T-helper 17 cell (primary cell): ENCODE measurements at places on chromosomes 1 and 21.

DNA sequence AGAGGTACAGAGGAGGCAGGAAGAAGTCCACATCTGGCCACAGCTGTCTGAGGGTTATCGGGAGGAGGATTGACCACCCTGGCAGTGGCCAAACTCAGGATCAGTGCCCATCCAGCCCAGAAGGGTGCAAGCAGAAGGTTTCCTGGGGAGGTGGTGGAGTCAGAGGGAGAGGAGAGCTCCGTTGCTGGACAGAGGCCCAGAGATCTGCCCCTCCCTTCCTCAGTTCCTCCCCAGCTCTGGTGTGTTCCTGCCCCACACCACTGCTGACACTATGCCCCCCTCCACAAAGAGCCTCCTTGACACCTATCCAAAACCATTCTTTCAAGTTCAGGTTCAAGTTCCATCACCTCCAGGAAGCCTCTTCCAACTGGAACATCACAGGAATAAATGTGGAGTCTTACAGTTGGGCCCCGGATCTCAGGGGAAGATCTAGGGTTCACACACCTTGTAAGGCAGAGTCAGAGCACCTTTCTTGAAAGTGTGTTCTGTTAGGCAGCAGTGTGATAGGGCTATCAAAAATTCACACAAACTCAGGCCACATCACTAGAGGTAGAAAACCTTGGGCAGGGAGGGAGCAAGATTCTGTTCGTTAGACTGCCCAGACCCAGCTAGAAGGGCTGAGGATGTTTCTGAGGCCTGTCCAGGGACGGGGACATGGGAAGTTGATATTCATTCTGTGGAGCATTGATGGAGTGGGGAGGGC, 7.4 kb downstream of the LDLRAD1 start:
- no peaks in the 10 kb centered on the region for H3K4me1 ChIP-seq
- no peak overlapping the region for H3K4me3 ChIP-seq
- H3K27ac ChIP-seq, result no peak overlapping the region
- DNase-seq, result no peak

DNA sequence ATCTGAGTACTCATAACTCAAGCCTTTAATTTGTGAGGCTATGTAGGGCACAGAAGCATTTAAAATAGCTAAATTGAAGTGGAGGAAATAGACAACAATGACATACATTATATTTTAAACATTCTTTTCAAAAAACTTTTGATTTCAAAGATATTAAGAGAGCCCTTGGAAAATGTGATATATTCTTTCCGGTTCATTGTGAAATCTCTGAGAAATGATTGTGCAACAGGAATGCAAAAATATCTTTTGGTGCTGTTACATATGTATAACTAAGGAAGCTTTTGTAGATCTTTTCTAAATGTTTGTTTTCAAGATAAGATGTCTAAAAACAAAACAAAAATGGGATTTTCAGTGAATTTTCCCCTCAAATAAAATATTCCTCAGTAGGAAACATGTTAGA, 185.2 kb downstream of the LEPR start:
- no peak overlapping the region for H3K4me3 ChIP-seq
- no peak overlapping the region for H3K27ac ChIP-seq
- H3K4me1 ChIP-seq, result peaks cover 2% of the 10 kb centered on the region
- no peaks in the 10 kb centered on the region for H3K36me3 ChIP-seq

- H3K4me1 ChIP-seq, result no peaks in the 10 kb centered on the region
- H3K27me3 ChIP-seq, result no peaks in the 10 kb centered on the region
- no peak overlapping the region for H3K4me3 ChIP-seq
- DNase-seq, result no peak
- no peak overlapping the region for H3K27ac ChIP-seq
These were observed 5.5 kb downstream of the ACTRT2 start for GRCh38 chr1:3026581-3027391.

DNA sequence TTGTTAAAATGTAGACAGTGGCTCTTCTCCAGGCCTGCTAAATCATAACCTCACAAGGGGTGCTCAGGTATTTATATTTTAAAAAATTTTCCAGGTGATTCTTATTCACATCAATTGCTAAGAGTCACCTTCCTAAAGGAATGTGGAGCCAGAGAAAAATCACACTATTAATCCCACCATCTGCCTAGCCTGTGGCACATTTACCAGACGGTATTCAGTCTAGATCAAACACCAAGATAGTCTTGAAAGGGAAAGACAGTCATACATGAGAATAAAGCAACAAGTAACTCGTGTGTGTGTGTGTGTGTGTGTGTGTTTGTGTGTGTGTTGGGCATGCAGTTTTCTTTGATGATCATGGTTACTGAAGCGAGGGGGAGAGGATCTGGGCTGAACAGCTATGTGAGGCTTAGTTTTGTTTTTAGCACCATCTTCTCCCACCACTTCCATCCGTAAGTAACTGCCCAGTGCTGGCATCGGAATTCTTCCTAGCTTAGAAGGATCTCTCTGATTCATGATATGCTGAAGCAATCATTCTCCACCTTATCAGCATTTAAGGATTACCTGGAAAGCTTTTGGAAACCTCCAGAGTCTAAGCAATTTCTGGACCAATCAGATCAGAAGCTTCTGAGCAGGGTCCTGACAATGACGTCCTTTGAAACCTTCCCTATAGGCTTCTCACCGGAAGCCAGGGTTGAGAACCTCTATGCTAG, 2.4 kb upstream of the DPT start:
- H3K27ac ChIP-seq, result no peak overlapping the region
- peaks cover 35% of the 10 kb centered on the region for H3K27me3 ChIP-seq
- no peak for DNase-seq
- peaks cover 2% of the 10 kb centered on the region for H3K4me1 ChIP-seq

- peaks cover 92% of the 10 kb centered on the region for H3K27me3 ChIP-seq
- peaks cover 5% of the 10 kb centered on the region for H3K36me3 ChIP-seq
- H3K27ac ChIP-seq, result no peak within 1 kb of the TSS
- no peak for DNase-seq
These were observed at the start of gene CACNA1E for GRCh38 chr1:181483285-181484195. Gene CACNA1E (plus strand): TSS chr1:181483517. CDS start chr1:181483745, 228 bp downstream.

DNA sequence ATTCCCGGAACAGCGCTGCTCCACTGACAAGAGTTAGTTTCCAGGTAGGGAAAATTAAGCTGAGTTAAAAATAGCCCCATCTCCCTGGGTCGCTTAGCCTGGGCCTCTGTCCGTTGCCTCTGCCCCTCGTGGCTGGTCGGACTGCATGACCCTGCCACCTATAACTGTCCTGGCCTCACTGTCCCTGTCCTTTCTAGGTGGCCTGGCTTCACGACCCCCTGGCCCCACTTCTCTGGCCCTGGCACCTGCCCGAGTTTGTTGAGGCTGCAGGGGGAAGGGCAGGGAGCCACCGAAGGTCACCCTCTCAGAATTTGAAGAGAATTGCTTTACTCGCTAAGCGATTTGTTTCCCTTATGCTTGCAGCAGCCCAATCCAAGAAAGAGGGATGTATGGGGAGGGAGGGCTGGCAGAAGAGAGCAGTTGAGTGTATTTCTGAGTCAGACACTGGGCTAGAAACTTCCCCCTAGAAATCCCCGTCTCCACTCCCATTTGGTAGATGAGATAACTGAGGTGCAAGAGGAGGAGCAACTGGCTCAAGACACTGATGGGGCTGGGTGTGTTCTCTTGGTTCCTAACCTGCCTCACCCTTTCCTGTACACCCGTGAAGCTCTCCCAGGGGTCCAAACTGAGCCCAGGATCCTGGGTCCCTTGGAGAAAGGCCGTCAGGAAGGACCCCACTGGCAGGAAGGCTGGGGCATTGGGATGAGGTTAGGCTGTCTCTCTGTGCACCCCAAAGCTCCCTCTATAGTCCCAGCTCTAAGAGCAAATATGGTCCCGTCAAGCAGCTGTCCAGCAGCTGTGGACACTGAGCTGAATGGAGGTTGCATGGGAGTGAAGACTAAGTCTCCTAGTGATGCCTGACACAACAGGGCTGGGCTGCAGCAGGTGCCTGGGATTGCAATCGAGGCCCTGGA, 2.9 kb upstream of the EDN2 start:
- no peak overlapping the region for H3K27ac ChIP-seq
- DNase-seq, result no peak
- H3K36me3 ChIP-seq, result peaks cover 3% of the 10 kb centered on the region
- H3K4me3 ChIP-seq, result no peak overlapping the region

- H3K4me1 ChIP-seq, result peaks cover 13% of the 10 kb centered on the region
- H3K27me3 ChIP-seq, result peaks cover 5% of the 10 kb centered on the region
- no peak overlapping the region for H3K4me3 ChIP-seq
- DNase-seq, result no peak
- H3K36me3 ChIP-seq, result no peaks in the 10 kb centered on the region
These were observed 85.3 kb downstream of the CDC7 start for GRCh38 chr1:91585982-91586381.

DNA sequence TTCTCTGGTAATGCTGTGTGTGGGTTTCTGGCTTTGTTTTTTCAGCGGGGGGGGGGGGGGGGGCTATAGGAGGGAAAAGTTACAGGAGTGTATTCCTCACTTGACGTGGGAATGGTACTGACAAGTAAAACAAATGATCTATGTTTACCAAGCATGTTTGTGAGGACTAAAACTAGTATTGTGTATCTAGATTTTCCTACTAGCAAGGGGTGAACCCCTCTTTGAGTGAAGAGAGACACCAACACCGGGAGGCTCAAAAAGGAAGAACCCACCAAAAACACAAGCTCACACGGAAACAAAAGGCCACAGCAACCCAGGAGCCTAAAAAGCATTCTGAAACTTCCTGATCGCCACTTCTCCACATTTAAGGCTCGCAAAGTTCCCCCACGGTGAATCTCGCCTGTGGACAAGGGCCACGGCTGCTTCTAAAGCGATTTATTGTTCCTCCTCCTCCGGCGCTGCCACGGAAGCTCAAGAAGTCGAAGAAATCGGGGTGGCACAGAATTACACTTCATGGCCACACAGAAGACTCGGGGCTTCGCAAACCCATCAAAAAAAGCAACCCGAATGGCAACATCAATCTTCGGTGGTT, 703 bp downstream of the PUM1 start:
- H3K27ac ChIP-seq, result peak overlapping the region; percentile 97
- no peaks in the 10 kb centered on the region for H3K27me3 ChIP-seq
- peaks cover 27% of the 10 kb centered on the region for H3K4me1 ChIP-seq
- H3K4me3 ChIP-seq, result peak overlapping the region; percentile 98
- H3K36me3 ChIP-seq, result no peaks in the 10 kb centered on the region

GRCh38 chr1:100578201-100578600, 40.3 kb downstream of the GPR88 start:
- no peak for DNase-seq
- H3K4me3 ChIP-seq, result no peak overlapping the region
- H3K27me3 ChIP-seq, result no peaks in the 10 kb centered on the region
- no peak overlapping the region for H3K27ac ChIP-seq
- no peaks in the 10 kb centered on the region for H3K36me3 ChIP-seq
- peaks cover 4% of the 10 kb centered on the region for H3K4me1 ChIP-seq

DNA sequence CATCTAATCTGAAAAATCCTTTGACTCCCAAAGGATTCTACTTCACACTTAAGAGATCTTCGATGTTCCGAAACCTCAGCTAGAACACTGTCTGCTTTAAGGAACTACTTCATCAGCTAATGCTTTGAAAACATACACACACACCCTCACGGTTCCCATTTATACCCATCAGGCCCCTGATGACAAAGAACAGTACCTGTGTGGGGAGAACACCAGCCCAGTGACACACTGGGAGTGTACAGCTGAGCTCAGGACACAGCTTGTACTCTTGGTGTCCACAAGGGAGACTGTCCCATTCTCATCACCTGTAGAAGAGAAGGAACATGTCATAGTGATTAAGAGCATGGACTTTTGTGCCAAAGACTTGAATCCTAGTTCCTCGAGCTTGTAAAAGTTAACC, 6.6 kb downstream of the WDR77 start:
- DNase-seq, result no peak
- no peak overlapping the region for H3K4me3 ChIP-seq
- H3K27ac ChIP-seq, result peak overlapping the region; percentile 9
- H3K27me3 ChIP-seq, result no peaks in the 10 kb centered on the region

- H3K27ac ChIP-seq, result no peak overlapping the region
- no peak for DNase-seq
- no peak overlapping the region for H3K4me3 ChIP-seq
- peaks cover 15% of the 10 kb centered on the region for H3K4me1 ChIP-seq
These were observed 3.3 kb upstream of the SNRPE start for GRCh38 chr1:203858055-203858454.

DNA sequence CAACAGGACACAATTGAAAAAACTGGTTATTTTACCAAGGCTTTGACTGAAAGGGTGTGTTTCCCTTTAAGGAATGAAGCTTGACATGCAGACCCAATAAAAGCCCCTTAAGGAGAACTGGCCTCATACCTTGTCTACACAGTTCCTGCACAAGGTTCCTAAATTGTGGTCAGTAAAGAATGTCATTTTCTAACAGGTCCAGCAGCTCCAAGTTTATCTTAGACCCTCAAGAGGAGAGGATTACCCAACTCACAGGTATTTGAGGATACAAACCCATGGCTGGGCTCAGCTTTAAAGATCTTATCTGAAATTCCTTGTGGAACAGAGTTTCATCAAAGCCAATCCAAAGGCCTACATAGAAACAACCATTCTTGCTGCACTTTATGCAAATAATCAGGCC, 31.4 kb upstream of the CBR3 start:
- H3K27me3 ChIP-seq, result peaks cover 67% of the 10 kb centered on the region
- DNase-seq, result no peak
- H3K36me3 ChIP-seq, result peaks cover 4% of the 10 kb centered on the region

DNA sequence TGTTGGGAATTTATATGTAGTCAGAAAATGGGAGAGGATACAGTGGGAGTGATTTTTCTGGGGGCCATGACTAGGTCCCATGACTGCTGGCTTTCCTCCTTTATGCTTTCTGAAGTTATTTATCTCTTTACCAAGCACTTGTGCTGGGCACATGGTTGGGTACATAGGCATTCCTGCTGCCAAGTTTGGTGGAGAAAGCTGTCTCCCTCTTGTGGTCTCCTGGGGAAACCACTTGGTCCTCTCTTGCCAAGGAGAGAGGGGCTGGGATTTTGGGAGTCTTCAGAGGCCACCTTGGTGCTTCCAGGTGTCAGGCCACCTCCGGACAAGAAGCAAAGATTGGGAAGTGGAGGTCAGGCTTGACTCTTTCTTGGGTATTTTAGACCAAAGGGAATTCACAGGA, 120.2 kb upstream of the KCNE2 start:
- H3K4me3 ChIP-seq, result no peak overlapping the region
- DNase-seq, result no peak
- H3K27me3 ChIP-seq, result no peaks in the 10 kb centered on the region
- H3K27ac ChIP-seq, result no peak overlapping the region

DNA sequence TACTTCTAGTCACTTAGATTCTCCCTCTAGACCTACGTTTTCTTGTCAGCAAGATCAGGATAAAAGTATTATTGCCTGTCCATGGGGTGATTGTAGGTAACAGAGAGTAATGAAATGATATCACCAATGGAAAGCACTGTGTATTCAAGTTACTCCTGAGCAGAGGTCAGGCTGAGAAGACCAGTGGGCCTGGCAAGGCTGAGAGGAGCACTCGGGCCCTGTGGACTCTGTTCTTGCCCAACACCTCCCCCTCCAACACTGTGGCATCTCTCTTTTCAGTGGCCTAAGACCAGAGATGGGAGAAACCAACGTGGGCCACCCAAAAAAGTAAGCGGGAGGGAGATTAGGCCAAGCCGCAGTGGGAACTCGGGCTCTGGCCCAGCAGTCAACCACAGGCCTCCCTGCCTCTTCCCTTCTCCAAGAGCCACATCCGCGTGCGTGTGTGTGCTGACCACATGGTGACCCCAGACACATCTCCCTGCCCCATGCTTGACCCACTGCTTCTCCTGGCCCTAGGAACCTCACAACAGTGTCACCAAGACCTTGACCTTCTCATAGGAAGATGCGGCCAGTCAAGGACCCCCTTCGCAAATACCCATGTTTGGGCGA, 12.3 kb downstream of the RORC start:
- H3K36me3 ChIP-seq, result peaks cover 7% of the 10 kb centered on the region
- no peaks in the 10 kb centered on the region for H3K27me3 ChIP-seq
- H3K4me3 ChIP-seq, result peak overlapping the region; percentile 97

GRCh38 chr1:88462096-88462487, 222.0 kb upstream of the PKN2 start:
- no peak for DNase-seq
- no peaks in the 10 kb centered on the region for H3K27me3 ChIP-seq
- no peaks in the 10 kb centered on the region for H3K36me3 ChIP-seq
- no peaks in the 10 kb centered on the region for H3K4me1 ChIP-seq
